Stimulated activated CD4-positive, alpha-beta T cell treated with anti-CD3 and anti-CD28 coated beads, Interleukin-1b, Interleukin-23, amount 100 ng/mL, for 24 hours (primary cell): ENCODE measurements at places on chromosomes 1 and 21.

- DNase-seq: no peak
These were observed 35.6 kb downstream of the EGLN1 start for GRCh38 chr1:231386466-231386865.

DNA sequence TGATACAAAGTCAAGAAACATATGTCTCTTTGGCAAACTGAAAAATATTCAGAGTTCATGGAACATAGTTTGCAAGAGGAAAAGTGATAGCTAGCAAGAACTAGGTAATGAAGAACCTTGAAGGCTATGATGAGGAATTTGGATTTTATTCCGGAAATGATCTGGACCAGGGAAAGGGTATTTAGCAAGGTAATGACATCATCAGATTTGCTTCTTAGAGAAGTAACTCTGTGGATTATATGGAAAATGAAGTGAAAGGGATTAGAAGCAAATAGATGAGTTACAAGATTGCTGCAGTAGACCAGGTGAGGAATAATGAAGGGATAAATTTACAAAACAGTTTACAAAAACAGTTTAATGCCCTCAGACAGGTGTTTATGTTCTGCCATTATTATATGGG is 197.3 kb downstream of the RASAL2 start:
- no peak for DNase-seq

- no peak for DNase-seq
These were observed 38.0 kb upstream of the FOXO6 start for GRCh38 chr1:41323243-41323642.

DNA sequence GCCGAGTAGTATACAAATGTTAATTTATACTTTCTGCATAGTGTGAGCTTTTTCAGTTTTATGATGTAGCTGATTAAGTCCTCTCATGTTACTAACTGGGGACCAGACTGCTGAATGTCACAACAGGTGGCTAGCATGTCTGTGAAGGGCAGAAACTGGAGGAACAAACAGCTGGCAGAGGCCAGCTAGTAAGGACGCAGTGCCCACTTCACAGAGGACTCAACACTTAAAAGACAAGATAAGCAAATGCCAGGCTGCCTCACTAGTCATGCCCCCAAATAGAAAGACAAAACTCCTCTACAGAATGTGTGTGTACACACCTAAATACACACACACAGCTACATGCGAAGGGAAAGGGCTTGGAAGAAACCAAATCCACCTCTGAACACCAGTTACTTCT is 73.8 kb upstream of the ZNF678 start:
- no peak for DNase-seq

- no peak for DNase-seq
These were observed 36.1 kb downstream of the SORT1 start for GRCh38 chr1:109361649-109362048.

- DNase-seq: no peak
These were observed 4.9 kb upstream of the TTLL10 start for GRCh38 chr1:1168451-1169411.

DNA sequence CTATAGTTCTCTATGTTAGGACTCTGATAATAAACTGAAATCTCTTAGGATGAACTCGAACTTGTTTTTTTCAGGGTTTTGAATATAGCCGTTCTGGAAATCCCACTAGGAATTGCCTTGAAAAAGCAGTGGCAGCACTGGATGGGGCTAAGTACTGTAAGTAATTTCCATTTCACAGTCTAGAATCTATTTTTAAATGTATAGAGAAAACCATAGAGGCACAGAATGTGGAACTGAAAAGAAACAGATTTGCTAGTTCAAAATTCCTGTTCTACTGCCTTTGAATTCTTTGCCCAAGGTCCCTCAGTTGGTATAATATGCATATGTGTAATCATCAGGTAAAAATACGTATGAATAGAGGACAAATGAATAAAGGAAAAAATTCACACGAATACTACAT is 4.8 kb downstream of the CTH start:
- DNase-seq: no peak

DNA sequence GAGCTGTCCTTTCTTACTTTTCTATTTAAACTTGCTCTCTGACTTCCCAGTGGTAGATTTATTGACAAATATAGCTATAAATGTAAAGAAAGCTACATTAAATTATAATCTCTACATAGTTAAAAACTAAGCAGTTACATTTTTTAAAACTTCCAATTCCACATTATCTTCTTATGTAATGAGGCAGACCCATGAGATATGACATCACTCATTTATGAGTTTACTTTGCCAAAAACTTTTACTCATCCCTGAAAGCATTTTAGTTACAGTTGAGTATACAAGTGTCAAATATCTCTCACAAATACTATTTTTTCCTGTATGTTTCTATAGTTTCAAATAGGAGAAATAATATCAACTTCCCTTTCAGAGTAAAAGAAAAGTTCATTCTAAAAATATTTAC is 3.8 kb downstream of the NMNAT2 start:
- DNase-seq: no peak

DNA sequence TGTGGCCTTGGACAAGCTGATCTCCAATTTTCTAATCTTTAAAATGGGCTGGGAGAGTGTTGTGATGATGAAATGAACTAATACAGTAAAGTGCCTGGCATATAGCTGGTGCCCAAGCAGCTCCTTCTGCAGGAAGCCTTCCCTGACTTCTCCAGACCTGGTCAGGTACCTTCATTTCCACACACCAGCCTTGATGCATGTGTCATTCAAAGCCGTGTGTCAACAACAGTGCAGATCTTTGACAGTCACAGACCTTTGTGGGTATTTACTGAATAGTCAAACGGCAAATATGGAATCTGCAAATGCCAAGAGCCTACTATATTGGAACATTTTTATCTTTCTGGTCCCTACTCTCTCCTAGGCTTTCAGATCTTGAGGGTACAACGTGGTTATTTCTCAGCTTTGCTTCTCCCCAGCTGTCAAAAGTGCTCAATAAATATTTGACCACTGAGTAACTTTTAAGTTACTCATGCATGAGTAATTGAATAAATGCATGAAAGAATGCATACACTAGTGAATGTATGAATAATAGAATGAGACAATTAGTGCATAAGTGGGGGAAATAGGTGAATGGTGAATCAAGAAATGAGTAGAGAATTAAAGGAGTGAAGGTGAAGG is 75.4 kb downstream of the MDM4 start:
- no peak for DNase-seq

GRCh38 chr1:21451981-21452411 is 12.1 kb downstream of the NBPF3 start:
- DNase-seq: no peak

DNA sequence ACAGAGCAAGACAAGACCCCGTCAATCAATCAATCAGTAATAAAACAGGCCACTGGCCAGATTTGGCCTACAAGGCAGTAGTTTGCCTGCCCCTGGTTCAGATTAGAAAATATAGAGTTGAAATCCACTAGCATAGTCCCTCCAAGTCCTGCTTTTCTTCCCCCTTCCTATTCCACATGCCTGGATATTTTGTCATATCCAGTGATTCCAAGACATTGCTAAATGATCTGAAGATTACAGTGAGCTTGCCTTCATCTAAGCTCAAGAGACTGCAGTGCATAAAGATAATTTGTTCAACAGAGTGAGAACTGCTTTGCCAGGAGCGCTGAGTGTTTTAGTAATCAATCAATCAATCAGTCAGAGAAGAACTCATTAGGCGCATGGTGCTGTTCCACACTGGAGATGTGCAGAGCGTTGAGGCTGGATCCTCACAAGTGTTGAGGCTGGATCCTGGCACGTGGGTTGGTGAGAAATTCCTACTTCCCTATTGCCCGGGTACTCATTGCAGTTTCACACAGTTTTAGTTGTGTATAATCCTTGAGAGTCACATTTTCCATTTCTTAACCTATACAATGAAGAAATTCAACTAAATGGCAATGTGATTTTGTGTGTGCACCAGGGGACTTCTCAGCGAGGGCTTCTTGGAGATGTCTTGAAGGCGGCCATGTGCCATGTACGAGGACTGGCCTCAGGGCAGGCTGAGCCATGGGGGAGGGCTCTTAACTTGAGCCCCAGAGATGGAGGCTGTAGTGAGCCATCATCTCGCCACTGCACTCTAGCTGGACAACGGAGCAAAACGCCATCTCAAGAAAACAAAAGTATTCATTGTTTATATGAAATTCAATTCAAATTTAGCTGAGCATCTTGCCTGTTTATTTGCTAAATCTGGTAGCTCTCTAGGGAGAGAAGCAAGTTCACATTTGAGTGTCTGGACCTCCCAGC is 76.3 kb downstream of the TOMM20 start:
- no peak for DNase-seq

DNA sequence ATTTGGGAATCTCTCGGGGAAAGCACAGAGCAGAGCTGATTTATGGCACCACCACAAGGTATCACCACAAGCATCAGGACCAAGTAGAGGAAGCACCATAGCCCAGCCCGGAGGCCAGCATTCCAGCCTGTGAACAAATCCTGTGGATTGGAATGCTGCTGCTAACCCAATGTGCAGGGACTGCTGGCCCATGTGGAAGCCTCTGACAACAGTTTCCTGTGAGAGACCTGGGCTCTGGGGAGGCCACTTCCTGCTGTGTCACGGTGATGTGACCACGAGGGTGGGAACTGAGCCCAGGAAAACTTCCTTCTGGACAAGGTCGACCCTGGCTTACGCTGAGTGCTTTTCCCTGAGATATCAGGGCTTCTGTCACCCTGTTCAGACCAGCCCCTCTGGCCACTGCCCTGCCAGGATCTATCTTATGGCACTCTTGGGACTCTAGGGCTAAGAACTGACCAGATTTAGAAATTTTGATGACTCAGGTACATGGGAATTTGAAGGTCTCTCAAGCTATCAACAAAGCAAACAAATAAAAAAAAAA is 88.3 kb upstream of the NGF start:
- DNase-seq: no peak

- no peak for DNase-seq
These were observed 325.2 kb downstream of the USP25 start for GRCh38 chr21:16055014-16055413.

- DNase-seq: no peak
These were observed 4.7 kb downstream of the CAP1 start for GRCh38 chr1:40045182-40045581.

- no peak for DNase-seq
These were observed 16.6 kb upstream of the BMP8A start for GRCh38 chr1:39474810-39475209.

GRCh38 chr1:221606256-221606655 is 135.6 kb downstream of the DUSP10 start:
- DNase-seq: no peak

DNA sequence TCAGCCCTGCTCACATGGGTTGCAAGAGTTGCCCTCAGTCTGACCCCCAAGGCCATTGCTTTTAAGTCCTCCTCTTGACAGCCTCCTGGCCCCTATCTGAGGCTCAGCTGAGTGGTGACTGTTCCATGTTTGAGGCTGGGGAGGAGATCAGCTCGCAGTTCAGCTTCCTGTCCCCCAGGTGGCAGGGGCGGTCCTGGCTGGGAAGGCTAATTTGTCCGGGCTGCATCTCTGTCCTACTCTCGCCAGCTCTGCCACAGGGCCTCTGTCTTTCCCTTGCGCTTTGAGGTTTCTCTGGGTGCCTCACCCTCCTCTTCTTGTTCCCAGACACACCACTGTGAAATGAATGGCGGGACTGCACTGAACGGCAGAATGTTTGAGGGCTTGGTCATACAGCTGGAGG is 157.3 kb downstream of the KCNJ6 start:
- DNase-seq: no peak

DNA sequence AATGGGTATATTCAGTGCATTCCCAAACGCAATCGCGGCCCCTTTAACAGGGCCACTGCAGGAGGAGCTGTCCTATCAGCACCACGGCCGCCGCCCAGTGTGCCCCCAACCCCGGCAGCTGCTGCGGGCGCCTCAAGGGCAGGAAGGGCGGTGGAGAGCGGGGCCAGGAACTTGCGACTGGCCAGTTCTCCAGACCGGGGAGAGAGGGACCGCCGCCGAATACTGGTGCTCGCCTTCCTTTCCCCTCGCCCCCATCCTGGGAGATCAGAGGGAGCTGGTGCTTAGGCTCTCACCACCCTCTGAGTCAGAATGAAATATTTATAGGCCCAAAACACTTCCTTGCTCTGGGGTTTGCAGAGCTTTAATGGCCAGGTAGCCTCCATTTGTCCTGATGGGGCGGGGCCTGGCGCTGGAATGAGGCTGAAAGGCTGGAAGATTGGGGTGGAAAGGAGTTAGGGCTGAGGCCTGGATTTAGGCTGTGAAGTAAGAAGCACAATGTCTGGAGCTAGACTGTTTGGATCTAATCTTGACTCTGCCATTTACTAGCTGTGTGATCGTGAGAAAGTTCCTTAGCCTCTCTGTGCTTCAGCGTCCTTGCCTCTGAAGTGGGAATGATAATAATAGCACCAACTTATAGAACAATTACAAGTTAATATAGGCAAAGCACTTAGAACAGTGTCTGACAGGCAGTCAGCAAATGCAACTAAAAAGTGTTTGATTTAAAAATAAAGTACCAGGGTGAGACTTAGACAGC is 75.5 kb downstream of the NAV1 start:
- DNase-seq: no peak

DNA sequence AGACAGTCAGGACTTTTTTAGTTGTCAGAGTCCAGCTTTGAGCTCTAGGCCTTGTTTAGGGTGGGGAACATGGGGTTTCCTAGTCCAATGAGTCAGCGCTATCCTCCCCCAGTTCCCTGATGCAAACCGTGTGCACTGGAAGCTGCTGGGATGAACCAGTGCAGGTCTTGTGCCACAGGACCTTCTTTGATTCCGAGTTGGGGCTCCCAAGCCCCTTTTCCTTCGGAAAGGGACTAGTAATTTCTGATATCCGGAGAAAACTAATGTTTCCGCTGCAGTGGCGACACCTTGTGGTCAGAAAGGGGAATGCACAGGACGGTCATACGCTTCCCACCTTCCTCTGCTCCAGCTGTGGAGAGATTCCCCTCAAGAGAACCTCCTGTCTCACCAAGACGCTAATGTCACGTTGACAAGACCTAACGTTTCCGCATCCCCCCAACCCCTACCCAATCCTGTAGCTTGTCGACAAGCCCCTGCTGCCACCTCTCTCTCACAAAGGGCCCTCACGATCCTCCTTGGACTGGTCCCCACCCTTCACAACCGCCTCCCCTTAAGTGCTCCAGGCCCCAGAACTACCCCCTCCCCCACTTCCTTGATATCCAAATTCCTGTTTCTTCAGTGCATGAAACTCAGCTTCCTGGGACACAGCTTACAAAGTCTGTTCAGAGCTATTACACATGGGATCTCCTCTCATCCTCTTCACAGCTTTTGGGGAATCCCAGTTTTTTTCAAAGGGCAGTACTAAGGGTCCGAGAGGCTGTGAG is 30.9 kb downstream of the GPA33 start:
- peak; percentile 52 for DNase-seq

GRCh38 chr1:219965285-219966070 is 37.1 kb upstream of the SLC30A10 start:
- DNase-seq: no peak

DNA sequence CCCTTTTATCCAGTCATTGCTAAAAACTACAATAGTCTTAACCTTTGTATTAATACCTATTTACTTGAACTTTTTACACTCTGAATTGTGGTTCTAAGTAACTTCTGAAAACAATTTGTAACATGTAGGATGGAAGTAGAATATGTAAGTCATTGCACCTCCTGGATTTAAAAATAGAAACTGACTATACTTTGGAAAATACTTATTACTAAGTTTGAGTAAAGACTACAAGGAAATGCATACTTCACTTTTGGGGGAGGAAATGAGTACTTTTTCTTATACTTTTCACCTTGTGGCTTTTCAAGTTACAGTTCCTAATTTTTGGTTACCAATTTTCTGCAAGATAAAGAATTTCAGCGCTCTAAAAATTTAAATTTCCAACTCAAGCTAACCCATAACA is 8.7 kb downstream of the RGS18 start:
- DNase-seq: no peak

GRCh38 chr1:28775121-28775942 is 36.6 kb upstream of the OPRD1 start:
- peak; percentile 23 for DNase-seq
